NCI-H524 treated with DMSO at 0.1 percent for 48 hours (cell line): ENCODE measurements at places on chromosomes 7 and 10.

GRCh38 chr7:151013733-151014497 lies 10.4 kb downstream of the ATG9B start:
- DNase-seq: no peak

DNA sequence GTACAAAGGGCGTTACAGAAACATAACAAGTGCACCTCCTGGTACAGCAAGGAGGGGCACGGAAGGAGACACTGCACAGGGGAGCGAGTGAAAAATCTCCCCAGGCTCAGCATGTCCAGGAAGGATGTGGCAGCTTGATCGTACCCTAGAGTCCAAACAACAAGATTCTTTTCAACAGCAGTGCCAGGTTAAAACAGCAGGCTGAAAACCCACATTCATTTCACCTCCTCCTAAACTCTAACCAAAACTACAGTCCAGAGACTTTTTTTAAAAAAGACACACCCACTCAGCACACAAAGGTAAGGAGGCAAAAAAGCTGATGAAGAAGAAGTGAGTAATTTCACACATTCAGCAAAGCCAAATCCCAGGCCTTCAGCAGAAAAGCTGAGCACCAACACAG lies 138.8 kb downstream of the SFMBT2 start:
- DNase-seq: no peak

DNA sequence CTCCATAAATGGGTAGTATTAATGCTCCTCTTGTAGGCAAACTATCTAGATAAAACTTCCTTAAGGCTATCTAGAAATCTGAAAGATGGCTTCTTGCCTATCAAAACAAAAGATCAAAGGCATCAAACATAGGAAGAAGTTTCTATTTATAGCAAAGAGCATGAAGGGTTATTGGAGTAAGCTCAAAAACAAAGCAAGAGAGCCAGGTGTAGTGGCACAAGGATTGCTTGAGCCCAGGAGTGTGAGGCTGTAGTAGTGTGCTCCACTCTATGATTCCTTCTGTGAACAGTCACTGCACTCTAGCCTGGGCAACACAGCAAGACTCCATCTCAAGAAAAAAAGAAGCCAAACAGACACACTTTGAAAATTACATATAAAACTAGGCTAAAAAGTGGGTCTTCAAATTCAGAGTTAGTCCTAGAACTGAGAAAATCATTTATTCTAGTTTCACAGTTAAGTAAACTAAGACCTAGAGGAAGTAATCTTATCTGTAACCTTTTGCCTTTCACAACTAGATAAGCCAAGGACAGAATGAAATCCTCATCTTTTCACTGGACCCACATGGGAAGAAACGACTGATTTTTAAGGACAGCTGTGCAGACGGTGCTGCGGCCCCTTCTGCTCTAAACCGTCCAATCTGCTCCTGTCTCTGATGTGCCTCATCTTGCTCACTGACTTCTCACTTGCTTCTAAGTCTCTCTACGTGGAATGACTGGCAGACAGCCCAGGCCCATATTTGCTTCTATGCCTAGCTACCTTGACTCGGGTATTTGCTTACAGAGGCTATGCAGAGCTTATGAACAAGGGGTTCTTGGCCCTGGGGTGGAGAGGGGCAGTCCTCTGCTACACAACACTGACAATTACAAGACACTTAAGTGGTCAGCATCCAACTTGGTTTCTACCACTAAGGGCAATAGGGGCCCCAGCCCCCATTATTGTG lies 50.0 kb downstream of the ESYT2 start:
- no peak for DNase-seq

DNA sequence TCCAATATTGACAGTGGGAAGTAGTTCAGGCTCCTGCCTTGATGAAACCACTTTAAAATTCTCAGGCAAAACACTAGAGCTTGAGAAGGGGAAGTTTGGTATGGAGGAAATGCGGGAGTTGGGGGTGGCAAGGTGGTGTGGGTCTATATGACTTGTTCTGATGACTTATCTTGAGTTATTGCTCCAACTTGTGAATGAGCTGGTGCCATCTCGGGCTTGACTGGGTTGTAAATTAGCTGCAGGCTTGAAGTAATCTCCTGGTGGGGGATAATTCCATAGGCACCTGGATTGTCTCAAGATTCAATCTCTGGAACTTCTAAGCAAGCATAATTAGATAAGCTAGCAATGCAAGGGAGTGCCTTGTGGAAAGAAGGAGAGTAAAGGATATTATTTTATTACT lies 29.0 kb downstream of the MRPL32 start:
- DNase-seq: no peak

DNA sequence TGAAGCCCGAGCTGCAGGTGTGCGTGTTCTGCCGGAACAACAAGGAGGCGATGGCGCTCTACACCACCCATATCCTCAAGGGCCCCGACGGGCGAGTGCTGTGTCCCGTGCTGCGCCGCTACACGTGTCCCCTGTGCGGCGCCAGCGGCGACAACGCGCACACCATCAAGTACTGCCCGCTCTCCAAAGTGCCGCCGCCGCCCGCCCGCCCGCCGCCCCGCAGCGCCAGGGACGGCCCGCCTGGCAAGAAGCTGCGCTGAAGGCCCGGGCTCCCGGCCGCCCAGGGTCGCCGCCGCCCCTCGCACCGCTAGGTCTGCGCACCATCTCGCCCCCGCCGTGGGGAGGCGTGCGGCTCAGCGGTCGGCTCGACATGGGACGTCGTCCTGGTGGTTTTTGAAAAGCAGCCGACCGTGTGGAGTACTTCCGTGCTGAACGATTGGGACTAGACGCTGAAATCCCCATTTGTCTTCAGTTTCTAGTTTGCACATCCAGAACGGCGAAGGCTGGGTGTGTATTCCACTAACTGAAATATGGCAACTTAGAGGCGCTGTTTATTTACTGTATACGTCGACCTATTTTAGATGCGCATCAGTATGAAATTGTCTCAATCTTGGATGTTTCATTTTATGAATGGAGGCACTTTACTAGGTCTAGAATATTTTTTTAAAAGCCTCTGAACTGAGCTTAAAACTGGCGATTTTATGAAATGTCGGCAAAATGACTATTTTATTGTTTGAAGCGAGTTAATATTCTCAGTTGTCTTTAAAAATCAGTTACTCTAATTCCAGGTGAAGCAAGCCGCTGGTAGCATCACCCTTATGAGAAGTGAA lies 1.1 kb downstream of the NANOS1 start:
- DNase-seq: no peak

GRCh38 chr7:103504505-103505135 lies 58.6 kb upstream of the SLC26A5 start:
- no peak for DNase-seq

GRCh38 chr7:152551304-152552036 lies 115.7 kb upstream of the KMT2C start:
- no peak for DNase-seq

DNA sequence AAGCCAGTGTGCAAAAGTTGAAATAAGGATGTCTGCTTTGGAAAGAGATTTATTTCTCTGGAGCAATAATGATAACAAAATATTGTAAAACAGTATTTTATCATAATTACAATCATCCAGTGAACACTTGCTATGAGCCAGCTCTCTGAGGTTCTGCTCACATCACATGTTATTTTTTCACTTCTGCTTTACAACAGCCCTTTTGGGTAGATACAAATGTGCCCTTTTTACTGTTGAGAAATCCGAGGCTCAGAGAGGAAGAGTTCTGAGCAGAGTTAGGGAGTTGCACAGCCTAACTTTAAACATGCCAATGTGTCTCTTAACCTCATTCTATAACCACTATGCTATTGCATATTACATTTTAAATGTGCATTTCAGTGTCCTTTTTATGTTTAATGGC lies 232.6 kb upstream of the CDC14C start:
- DNase-seq: no peak

- no peak for DNase-seq
These were observed 77.6 kb downstream of the NRBF2 start for GRCh38 chr10:63210611-63211196.

DNA sequence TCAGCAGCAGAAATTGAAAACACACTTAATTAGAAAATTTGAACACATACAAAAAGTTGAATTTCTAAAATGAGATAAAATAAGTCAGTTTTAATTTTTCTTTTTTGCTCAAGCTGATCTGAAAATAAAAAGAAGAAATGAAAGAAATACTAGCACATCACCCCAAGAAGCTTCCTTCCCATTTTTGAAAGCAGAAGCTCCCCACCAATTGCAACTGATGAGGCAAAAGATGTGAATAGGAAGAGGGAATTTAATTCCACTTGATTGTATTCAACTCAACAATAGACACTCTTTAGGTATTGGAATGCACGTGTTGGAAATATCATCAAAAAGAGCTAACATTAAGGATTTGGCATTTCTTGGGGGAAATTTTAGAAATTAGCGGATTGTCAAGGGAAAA lies 175.8 kb downstream of the TRIL start:
- DNase-seq: no peak

DNA sequence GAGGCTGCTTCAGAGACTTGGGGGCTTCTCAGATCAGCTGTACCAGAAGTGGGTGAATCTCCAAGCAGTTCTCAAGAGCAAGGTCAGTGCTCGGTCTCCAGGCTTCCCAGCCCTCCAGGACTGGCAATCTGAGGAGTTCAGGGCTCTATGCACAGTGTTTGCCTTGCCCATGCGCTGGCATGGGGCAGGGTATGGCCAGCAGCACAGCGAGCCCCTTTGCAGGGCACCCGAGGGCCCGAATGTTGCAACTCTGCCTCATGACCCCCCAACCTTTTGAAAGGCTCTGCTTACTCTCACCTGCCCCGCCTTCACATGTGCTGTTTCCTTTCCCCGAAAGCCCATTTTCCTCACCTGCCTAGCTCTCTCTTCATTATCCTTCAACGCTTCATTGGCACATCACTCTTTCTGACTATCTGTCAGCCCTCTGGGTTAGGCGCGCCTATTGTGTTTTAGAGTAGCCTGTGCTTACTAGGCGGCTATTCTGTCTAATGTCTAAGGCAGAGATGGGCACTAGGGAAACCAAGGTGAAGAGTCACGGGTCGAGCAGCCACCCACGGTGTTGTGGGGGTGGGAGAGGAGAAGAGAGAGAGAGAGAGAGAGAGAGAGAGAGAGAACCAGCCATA lies 83.6 kb downstream of the WDFY4 start:
- no peak for DNase-seq

DNA sequence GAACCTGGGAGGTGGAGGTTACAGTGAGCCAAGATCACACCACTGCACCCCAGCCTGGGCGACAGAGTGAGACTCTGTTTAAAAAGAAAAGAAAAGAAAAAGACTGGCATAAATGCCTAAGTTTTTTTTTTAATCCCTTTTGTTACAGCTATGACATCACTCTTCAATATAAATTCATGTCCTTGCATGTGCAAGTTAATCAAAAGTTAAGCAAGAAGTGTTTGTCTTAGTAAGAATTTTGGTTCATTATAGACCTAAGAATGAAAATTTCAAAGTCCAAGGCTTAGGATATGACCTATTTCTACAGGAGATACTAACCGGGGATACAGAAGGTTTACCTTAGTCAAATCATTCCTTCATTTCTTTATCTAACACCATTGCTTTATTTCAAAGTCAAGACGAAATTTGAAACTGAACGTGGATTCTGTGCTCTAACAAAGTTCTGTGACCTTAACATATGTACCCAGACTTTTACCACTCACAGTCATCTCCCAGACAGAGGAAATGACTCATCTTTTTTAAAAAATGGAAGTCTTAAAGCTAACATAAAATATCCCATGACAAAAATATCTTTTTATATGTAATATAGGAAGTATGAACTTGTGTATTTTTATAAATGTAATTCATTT lies 29.3 kb upstream of the ITGB8 start:
- DNase-seq: no peak

DNA sequence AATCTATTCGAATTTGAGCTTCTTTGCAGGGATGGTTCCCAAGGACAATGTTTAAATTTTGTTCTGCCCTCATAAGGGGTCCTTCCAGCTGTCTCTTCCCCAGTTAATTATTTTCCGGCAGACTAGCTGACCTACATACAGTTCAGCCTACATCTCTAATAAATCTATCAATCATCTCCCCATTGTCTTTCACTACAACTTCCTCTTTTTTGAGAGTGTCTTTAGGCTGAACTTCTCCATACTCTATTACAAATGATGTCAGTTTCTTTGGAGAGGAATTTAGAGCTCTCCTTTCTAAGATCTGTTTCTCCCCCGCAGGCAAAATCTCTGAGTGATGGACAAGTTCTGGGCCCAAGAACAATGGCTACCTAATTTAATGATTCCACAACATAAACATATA lies 122.2 kb downstream of the PCLO start:
- no peak for DNase-seq

- DNase-seq: no peak
These were observed at the start of gene IFIT1 for GRCh38 chr10:89391907-89392756. Gene IFIT1 (plus strand): TSS chr10:89392623. CDS start chr10:89392713, 90 bp downstream.

- no peak for DNase-seq
These were observed 63.7 kb downstream of the CARD11 start for GRCh38 chr7:2979951-2980350.

- DNase-seq: no peak
These were observed 24.3 kb upstream of the LAMB1 start for GRCh38 chr7:108027239-108027638.

DNA sequence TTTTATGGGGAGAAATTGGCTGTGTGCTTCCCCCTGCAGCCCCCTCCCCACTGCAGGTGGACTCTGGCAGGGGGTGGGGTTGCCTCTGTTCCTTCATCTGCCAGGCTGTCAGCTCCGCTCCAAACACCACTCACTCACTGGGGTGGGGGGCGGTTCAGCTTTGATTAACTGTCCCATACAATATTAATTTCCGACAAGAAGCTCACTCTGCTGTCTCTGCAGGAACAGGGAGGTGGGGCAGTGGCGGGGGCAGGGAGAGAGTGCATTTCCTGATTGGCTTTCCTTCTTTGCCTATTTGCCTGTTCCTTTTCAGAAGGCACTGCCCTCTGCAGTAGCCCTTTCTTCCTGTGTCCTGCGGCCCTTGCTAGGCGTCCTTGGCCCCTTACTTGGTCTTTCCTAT lies 500.8 kb downstream of the PLXNA4 start:
- DNase-seq: no peak

DNA sequence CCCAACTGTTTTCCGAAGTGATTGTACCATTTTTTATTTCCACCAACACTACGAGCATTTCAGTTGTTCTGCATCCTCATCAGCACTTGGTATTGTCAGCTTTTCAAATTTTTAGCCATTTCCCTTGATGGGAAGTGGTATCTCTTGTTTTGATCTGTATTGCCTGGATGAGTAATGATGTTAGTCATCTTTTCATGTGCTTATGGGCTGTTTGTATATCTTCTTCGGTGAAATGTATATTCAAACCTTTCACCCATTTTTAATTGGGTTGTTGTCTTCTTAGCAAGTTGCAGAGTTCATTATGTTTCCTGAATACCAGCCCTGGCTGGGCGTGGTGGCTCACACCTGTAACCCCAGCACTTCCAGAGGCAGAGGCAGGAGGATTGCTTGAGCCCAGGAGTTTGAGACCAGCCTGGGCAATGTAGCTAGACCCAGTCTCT lies 22.1 kb downstream of the CLIP2 start:
- no peak for DNase-seq

DNA sequence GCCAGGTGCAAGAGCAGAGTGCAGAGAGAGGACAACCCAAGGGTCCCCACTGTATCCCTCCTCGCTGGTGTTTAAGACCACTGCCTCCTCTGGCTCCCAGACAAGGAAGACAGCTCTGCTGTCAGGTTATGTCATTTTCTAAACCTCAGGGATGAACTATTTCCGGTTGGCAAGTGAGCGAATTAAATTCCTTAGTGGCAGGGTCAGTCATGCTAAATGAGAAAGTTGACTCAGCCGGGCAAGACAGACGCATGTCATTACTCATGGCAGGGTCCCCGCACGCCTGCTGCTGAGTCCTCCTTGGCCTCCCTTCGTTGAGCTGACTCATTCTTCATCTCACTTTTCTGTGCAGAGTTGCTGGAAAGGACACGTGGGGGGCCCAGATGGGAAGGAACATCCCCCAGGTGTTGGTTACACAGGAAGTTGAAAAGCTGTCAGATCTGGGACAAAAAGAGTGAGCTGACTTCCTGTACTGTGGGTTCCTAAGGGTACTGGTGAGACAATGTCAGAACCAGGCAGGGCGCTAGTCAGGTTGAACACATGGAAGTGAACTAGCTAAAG lies 47.1 kb upstream of the UCN3 start:
- no peak for DNase-seq
